ENCODE measurements at places on chromosomes 5 and 9.

DNA sequence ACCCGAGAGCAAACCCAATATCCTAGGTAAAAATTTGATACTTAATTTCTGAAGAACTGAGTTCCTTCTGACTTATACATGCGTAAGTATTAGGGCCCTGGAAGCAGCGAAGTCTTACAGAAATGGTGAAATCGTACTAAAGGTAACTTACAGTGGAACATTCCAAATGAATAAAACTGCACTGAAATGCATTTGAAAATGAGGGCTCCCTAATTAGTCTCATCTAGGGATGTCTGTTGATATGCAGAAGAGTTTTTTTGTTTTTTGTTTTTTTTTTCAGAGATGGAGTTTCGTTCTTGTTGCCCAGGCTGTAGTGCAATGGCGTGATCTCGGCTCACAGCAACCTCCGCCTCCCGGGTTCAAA, 10.4 kb upstream of the NANS start:
- DNase-seq: no peak

DNA sequence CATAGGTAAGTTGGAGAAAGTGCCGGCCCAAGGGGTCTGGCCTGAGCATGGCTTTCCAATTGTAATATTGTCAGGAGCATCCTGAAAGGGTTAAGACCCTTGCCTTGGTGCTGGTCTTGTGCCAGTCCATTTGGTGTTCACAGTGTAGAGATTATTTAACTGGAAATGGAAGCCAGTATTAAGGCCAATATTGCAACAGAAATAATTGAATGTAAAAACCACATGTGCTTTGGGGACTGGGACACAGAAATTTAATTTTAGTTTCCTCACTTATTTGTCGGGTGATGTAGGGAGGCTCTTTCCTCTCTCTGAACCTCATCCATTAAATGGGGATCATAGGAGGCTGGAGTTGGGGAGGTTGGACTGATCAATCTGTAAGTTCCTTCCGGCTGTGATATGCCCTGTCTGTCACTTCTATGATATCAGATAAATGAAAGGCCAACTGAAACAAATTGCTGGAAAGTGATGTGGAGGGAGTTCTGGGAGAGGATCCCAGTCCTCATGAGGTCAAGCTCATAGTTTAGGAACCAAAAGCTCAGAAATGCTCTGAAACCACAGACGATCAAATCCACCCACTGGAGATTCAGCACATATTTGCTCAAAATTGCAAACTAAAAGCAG, 54.8 kb upstream of the COL15A1 start:
- no peak for DNase-seq

DNA sequence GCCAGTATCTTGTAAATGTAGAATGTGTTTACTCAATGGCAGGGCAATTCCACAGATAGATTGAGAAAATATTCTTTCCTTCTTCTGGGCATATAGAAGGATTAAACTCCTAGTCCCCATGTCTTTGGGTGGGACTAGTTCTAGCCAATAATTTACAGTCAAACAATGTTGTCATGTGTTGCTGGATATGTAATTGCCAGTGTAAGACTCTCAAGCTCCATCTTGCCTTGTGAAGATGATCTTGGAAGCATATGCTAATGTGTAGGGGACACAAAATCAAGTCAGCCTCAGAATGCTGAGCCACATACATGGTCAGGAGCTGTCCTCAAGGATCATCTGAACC, 386.9 kb downstream of the CETN3 start:
- no peak for DNase-seq

GRCh38 chr9:104339692-104340091, 164.4 kb upstream of the OR13F1 start:
- DNase-seq: no peak

DNA sequence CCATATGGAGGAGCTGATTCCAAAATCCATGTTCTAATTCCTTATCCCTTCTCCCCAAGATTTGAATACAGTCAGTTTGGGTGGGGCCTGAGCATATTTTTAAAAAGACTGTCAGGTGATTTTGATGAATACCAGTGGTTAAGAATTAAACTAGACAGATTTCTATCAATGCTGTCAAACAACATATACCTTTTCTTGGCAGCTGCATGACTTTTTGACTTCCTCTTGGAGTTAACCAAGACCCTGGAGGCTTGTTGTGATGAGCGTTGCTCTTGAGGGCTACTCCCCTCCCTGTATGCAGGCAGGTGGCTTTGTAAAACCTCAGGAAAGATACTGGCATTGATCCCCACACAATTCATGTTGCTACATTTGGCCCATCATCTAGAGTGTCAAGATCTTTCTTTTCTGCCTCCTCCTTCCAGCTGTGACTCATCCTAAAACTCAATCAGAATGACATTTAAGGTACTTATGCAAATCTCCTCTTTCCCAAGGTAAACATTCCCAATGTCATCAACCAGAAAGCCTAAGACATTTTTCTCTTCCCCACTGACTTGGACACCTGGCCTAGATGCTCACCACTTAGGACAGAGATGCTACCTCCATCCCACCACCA, 61.7 kb downstream of the PPP2R2B start:
- no peak for DNase-seq

DNA sequence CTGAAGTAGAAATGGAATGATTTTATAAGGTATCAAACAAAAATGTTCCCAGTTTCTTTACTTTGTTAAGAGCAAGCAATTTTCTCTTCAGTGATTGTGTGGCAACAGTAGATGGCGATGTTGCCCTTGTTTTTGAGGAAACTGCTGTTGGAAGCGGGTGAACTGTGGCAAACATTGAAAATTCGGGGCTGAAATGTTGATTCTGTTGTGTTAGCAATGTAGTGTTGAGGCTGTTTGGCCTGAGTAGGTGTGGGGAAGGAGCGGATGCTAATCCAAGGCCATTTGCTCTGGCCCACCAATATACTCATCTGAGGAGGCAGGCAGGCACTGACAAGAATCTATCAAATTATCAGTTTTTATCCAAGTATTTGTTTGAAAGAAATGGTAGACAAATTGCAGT, 129.8 kb downstream of the SLC12A2 start:
- DNase-seq: no peak

DNA sequence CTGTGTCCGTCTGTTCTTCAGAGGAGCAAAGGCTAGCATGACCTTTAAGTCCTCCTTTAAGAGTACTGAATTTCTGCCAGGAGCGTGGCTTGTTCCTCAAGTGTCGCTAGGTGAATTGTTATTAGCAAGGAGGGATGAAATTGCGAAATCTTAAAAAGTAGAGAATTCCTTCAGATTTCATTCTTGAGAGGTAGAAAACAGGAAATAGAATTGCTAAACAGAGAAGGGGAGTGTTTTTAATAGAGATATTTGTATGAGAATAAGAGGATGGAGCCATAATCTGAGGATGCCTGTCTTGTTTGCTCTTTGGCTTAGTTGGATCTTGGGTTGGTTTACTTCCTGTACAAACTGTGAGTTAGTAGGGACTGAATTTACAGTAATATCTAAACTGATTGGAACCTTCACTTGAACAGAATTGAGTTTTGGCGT, 39.2 kb downstream of the EXOSC2 start:
- DNase-seq: no peak

DNA sequence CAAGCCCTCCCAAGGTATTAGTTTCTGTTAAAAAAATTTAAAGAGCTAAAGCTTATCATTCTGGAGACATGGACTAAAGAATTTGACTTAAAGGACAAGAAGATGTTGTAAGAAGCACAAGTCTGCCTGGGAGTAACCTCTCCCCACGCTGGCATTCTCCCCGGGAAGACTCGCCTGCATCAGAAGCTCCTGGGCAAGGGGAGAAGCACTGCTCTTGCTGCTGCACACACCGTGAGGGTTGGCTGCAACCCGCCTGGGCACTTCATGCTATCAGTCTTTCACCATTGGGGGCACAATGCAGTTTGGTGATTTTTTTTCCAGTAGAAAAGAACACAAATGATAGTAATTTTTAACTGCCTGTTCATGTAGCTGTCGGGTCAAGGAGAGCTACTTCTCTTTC, 192.5 kb upstream of the PANK3 start:
- no peak for DNase-seq

DNA sequence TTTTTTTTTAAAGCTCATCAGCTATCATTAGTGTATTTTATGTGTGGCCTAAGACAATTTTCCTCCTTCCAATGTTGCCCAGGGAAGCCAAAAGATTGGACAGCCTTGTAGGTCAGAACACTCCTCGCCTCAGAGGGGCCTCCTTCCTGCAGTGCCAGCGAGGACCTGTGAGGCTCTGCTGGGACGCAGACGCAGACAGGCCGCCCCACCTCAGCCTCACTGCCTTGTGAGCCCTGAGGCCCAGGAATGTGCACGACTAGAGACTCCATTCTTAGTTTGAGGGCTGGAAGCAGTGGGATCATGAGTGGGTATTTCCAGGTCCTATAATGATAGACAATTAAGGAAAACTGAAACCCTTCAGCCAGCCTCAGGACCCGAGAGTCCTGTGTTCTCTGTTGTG, 85.4 kb downstream of the PJA2 start:
- DNase-seq: no peak

DNA sequence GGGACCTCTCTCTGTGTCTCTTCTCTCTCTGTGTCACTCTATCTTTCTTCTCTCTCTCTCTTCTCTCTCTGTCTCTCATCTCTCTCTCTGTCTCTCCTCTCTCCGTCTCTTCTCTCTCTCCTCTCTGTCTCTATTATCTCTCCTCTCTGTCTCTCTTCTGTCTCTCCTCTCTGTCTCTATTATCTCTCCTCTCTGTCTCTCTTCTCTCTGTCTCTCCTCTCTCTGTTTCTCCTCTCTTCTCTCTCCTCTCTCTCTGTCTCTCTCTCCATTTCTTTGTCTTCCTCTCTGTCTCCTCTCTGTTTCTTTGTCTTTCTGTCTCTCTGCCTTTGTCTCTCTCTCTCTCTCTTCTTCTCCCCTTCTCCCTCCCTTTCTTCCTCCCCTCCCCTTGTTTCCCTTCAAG, 3.2 kb upstream of the OLFM1 start:
- no peak for DNase-seq

GRCh38 chr9:110688329-110688728, 19.7 kb downstream of the MUSK start:
- DNase-seq: no peak

- no peak for DNase-seq
These were observed 30.1 kb downstream of the GALNT10 start for GRCh38 chr5:154220625-154221024.
